Activated effector memory CD4-positive, alpha-beta T cell treated with anti-CD3 and anti-CD28 coated beads, Interleukin-2, amount 50 U/mL, for 16 hours (primary cell): ENCODE measurements at places on chromosomes 11 and 22.

DNA sequence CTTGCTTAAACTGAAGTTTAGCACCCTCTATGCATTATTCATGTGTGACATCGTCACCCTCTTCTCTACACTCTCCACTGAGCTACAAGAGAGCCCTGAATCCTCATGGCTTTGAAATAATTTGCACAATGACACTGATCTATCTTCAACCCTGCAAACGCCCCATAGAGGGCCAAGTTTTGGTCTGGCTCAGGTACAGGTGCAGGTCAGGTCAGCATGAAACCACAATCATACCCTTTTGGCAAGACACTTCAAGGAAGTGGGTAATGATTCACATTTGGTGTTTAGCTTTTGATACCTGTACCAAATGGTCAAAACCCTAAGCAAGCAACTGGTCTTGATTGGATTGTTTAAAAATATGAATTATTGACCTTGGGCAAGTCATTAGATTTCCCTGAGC, 122.2 kb upstream of the CADM1 start:
- DNase-seq: no peak

DNA sequence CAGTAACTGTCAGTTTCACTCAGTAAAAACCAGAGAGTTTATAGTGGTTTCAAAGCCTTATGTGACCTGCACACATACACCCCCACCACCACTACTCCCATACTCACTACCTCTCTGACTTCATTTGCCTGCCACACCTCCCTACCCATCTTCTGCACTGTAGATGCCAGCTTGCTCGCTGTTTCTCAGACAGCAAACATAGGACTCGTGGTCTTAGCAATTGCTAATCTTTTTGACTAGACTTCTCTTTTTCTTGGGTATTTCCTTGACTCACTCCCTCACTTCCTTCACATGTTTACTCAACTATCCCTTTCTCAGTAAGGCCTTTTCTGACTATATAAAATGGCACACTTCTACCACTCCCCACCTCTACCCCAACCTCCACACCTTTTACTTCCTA, 27.8 kb downstream of the CEP295 start:
- no peak for DNase-seq

DNA sequence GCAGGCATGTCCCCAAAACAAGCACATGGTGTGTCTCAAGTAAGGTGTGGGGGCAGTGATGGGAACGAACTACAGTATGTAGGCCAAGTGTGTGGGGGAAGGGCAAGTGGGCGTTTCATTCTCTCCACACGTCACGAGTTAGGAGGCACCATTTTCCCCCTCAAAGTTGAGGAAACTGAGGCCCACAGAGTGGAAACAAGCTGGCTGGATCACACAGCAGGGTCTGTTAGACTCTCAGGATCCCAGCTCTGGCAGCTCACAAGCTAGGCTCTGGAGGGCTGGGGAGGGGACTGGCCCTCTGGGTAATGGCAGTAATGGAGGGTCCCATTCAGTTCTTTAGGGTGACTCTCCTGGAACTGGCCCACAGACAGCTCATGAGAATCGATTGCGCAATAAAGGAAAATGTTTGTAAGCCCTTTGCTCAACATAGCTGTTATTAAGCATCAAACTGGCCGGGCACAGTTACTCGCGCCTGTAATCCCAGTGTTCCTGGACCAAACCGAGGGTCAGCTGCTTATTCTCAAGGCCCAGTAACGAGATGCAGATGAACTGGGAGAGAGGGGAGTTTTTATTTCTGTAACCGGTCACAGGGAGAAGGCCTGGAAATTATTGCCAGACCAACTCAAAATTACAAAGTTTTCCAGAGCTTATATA, 24.1 kb upstream of the TUB start:
- no peak for DNase-seq

- DNase-seq: no peak
Observed at GRCh38 chr11:11675671-11676181, 53.9 kb upstream of the GALNT18 start.

- DNase-seq: no peak
Observed at GRCh38 chr11:11416917-11417316, 63.9 kb upstream of the CSNK2A3 start.

- DNase-seq: peak; percentile 82
Observed at GRCh38 chr11:67732045-67732787, 57.8 kb upstream of the ALDH3B2 start.

GRCh38 chr11:2093575-2094353, 45.4 kb downstream of the IGF2 start:
- DNase-seq: peak; percentile 56

DNA sequence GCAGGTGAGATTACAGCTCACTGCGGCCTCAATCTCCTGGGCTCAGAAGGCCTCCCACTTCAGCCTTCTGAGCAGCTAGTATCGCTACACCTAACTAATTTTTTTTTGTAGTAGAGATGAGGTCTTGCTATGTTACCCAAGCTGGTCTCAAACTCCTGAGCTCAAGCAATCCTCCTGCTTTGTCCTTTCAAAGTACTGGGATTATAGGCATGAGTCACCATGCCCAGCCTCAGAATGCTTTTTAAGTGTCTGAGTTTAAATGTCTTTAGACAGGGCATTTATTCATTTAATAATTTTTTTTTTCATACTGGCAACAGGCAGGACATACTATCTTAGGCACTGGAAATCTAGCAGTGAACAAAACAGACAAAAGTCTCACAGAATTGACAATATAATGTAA, 27.7 kb downstream of the LRP4 start:
- no peak for DNase-seq

DNA sequence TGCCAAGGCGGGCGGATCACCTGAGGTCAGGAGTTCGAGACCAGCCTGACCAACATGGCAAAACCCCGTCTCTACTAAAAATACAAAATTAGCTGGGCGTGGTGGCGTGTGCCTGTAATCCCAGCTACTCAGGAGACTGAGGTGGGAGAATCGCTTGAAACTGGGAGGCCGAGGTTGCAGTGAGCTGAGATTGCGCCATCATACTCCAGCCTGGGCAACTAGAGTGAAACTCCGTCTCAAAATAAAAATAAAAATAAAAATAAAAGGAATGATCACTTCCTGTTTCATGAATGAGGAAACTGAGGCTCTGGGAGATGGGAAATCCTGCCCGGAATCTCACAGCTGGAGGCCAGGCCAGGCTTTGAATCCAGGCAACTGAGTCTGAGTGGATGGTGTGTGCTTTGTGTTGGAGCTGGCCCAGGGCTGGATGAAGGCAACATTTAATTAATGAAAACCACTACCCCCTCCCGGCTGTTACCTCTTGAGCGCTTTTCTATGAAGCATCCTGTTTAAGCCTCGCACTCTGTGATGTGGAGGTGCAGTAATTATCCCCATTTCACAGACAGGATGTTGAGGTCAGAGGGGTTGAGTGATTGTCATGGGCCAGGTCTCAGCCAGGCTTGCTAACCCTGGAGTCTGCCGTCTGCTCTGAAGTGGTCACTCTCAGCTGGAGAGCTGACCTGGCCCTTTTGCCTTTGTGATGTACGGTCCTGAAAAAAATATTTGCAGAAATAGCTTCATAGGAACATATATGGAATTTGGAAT, 27.8 kb downstream of the LRP5 start:
- DNase-seq: peak; percentile 70

GRCh38 chr11:1484061-1484671, 2.4 kb downstream of the MOB2 start:
- DNase-seq: no peak

DNA sequence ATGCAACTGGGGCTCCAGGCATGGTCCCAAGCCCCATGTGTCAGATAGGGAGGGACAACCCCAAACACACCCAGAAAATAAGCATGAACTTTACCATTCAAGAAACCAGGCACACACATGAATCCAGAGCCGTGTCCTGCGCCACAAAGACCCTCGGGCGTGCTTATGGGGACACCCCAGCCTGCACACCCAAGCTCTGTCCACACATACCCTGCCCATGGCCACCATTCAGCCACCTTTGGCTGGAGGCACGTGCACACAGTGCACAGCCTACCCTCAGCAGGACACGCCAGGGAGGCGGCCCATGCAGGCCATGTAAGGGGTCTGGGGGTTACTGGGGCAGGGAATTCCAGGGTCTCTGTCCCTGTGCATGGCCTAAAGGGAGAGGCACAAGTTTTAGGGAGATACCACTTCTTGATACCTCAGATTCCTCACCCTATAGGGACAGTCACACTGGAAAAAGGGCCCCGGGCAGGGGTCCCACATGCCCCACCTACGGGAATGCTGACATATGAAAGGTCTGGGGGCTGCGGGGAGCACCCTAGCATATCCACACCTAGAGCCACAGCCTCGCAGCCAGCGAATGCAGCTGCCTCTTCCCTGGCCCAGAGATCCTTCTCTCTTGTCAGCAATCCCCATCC, 20.6 kb downstream of the PACSIN2 start:
- DNase-seq: no peak

GRCh38 chr11:64679846-64680245, 43.2 kb downstream of the NRXN2 start:
- DNase-seq: no peak

DNA sequence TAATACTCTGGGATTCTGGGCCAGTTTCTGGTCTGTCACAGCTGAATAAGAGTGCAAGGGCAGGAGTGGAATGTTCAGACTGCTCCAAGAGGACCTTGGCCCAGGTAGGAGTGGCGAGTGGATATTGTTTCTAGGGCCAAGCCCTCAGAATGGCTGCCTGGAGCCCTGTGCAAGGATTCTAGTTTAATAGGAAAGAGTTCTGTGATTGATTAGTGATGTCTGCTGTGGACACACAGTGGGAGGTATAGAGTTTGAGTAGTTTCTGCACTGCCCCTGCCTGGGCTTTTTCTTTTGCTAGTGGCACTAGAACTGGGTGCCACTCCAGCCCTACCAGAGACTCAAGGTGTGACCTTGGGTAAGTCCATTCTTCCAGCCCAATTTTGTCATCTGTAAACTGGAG, 9.7 kb upstream of the MPPED1 start:
- DNase-seq: no peak
